ENCODE measurements at places on chromosomes 1 and 21.

DNA sequence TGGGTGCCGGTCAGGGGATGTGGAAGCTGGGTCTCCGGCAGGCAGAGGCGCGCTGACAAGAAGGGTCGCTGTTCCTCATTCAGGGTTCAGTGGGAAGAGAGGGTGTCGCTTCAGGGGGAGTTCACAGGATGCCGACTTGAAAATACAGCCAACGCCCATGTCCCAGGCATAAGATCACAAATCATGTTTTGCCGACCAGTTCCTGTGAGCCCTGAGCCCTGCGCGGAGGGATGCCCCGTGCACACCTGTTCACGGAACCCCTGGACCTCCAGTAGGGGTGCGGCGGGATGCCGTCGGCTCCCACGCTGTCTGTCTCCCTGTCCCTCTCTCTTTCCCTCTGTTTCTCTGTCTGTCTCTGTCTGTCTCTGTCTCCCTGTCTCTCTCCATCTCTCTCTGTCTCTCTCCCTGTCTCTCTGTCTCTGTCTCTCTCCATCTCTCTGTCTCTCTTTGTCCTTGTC is 26.8 kb downstream of the TP73 start:
- no peak for DNase-seq

DNA sequence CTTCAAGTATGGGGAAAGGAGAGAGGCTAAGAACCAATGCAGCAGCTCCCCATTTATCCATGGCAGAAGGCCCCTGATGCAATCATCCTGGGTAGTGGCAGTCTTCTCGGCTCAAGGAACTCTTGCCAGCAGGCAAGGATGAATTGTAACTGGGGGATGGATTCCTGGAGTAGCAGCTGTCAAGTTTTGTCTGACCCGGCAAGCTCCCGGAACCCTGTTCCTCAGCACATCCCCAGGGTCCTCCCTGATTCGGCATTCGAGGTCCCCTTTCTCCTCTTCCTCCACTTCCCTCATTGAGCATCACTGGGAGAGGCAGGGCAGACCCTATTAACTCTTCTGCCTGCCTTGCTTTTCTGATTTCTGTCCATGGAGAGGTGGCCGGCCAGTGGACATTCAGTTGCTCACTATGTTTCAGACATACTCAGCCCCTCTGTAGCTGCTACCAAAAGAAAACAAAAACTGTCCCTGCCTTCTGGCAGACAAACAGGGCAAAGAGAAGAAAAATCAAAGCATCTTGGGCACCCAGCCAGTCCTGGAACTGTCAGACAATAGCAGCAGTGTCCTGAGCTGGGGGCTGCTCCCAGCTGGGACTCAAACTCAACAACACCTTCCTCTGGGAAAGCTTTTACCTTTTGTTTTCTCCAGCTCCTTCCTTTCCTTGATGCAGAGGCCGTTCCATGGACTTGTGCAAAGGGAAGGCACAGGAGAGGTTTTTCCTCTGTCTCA is 5.6 kb upstream of the PTCH2 start:
- DNase-seq, result no peak

DNA sequence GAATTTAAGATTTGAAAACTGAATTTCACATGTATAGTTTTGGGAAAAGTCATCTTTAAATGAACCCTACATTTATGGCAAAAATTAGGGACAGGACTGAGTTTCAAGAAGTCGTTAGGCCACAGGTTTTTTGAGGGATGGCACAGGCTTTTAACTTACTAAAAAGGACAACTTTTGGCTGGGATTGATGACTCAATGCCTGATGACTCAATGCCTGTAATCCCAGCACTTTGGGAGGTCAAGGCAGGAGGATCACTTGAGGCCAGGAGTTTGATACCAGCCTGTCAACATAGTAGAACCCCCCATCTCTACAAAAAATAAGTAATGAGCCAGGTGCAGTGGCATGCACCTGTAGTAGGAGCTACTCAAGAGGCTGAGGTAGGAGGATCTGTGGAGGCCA is 15.9 kb downstream of the UCK2 start:
- DNase-seq, result no peak

DNA sequence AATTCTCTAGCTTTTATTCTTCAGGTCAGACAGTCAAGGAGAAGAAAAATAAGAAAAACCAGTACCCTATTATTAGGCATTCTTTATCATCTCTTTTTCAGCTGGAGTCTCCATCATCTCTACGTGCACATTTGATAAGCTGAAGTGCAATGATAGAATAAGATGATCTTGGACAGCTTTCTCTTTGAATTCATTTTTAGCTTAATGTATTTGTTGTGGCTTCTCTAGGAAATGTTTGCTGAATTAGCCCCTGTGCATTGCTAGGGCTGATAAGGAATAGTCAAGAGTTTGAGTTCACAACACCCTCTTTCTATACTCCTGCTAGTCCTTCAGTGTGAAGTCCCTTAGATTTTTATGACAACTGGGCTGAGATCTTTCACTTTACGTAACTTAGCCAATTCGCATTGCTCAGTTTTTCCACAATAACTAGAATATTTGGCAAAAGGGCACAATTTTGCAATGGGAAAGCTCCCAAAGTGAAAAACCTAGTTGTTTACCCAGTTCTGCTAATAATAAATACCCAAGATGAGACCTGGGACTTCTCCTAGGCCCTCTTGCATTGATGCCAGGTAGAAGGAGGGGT is 7.0 kb upstream of the KCNJ15 start:
- no peak for DNase-seq

DNA sequence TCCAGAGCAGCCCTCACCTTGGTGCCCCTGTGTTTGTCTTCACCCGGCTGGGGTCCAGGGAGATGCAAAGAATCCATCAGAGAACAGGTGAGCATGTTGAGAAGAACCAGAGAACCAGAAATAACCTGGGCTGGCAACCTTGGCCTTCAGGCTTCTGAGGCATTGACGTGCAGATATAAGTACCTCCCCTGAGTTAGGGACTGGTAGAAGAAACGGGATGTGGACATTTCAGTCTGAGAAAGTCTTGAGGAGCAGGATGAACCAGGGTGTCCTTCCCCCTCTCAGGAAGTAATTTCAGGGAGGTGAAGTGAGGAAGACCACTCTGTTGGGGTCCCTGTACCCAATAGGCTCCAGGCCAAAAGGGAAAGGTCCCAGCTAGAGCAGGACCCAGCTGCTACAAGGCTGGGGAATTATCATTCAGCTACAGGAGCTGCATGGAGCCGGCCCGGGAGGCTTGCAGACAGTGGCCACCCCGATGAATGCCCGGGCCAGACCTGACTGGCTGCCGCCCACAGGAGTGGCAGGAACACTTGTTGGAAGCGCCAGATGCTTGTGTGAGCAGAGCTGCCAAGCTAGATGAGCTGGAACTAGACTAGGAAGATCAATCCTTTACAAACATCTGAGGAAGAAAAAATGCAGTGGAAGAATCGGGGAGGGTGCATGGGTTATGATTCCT is 1.7 kb upstream of the AURKAIP1 start:
- DNase-seq, result no peak

DNA sequence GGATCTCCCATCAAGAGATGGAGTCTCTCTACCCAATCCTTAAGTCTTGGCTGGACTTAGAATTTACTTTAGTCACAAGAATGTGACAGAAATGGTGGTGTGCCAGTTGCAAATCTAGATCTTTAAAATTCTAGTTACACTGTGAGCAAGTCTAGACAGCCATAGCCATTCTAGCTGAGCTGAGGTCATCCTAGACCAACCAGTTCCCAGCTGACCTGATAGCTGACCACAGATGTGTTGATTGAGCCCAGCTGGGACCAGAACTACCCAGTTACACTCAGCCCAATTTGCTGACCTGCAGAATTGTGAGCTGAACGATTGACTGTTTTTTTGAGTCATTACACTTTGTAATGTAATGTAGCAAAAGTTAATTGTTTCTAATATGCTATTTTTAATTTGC is 251.8 kb downstream of the ADGRL2 start:
- DNase-seq, result no peak

DNA sequence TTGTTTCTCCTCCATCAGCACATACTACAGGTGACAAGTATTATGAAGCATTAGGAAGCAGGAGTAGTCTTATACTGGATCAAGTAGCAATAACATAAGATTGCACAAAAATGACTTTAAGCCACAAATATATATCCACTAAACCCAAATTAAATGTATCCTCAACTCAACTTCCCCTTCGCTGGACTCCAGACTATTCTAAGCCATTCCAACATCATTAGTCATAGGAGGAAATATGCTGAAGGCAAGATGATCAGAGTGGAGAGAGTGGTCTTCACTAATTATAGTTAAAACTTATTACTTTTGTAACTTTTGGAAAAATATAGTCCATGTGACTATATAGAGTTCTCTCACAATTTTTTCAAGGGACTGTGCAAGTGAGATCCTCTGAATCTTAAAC is 390.7 kb upstream of the ZP4 start:
- no peak for DNase-seq

DNA sequence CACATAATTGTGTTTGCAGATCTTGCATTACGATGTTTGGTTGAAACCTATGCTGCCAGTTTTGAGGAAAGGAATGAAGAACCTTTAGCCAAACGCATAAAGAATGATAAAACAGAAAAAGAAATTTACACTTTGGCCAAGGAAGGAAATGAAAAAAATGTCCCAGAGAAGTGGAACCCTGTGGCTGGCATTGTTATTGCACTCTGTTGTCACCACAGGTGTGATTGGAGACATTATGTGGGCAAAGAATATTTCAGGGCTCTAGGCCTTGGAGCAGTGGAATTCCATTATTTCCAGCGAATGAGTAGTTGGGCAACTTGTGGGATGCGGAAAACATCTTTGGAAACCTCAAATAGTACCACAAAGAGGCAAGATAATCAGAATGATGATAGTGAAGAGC is 14.9 kb downstream of the TRMT13 start:
- DNase-seq, result no peak

- no peak for DNase-seq
These were observed 33.5 kb downstream of the CSMD2 start for GRCh38 chr1:34131396-34132160.

- no peak for DNase-seq
These were observed 41.7 kb upstream of the DISC1 start for GRCh38 chr1:231584921-231585320.

GRCh38 chr1:66383611-66384010 is 150.3 kb upstream of the SGIP1 start:
- no peak for DNase-seq

DNA sequence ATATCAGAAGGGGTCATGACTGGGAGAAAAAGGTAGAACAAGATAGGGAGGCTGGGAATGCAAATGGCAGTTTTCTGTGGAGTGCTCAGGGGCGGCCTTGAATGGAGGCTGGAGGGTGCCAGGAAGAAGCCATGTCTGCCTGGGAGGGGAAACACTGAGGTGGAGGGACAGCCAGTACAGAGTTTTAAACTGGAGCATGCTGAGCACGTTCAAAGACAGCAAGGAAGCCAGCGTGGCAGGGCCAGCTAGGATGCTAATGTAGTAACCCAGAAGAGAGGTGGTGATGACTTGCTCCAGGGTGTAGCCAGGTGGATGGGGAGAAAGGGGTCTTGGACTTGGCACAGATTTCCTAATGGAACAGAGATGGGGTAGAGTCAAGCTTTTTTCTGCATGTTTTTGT is 445.8 kb upstream of the VAMP3 start:
- no peak for DNase-seq

DNA sequence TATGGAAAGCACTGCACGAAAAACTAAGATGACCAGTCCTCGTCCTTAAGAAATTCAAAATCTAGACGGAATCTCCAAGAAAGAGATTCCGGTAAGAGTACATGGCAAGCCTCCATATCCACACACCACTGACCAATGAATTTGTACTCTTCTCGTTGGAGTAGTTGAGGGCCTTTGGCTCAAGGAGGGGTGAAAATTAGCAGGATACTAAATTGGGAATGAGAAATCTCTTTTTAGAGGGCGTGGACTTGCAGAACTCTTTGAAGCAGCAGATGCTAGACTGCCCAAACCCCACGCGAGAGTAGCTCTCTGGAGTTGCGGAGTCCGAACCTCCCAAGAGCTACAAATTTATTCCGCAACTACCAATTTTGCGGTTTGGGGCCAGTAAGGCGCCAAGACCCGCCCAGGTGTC is 872 bp upstream of the PPP2R5A start:
- no peak for DNase-seq

Measured in activated naive CD4-positive, alpha-beta T cell treated with anti-CD3 and anti-CD28 coated beads, Interleukin-2, amount 50 U/mL, for 72 hours (primary cell).